ENCODE measurements at places on chromosomes 6 and 20.

DNA sequence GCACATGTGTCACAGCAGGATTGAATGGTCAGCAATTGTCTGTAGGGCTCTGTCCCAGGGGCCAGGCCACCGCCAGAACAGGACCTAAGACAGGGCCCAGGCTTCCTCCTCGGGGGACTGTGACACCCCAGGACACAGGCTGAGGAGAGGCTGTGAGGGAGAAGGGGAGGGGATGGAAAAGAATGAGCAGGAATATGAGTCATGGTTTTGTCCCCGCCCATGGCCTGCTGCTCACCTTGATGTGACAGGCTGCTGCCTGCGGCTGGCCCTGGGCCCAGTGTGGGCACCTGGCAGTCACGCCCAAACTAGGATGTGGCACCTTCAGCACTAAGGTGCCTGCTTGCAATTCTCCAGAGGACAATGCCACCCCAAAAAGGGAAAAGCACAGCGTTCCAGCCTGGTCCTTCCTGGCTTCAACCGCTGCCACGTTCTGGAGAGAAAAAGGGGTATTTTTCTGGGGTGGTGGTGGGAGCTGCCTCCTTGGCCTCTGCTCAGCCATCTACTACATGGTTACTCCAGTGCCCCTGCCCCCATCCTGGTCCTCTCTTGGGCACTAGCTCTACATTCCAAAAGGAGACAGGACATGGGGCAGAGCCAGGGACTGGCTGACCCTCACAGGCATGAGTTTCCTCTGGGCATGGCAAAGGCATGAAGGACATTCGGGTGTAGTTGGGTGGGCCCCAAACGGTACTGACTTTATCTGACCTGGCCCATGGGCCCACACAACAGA is 93.4 kb downstream of the SLC22A23 start:
- DNase-seq = no peak

DNA sequence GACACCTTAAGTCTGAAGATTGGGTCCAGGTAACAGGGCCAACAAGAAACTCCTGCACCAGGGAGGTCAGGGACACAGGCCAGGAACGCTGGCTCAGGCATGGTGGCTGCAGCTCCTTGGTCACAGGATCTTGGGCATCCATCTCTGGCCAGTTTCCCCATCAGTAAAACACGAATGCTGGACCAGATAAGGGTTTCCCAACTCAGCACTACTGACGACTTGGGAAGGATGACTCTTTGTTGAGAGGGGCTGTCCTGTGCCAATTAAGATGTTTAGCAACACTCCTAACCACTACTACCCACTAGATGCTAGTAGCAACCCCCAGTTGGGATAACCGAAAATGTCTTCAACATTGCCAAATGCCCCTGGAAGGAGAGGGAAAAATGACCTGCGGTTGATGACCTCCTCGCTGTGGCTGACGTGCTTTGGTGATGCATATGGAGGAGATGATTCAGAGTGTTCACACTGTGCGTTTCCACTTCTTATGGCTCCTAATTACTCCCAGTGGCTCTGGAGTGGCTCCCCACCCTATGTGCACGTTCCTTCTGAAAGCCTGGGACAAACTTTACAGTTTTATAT is 261.9 kb downstream of the CDH26 start:
- DNase-seq = no peak

- DNase-seq = no peak
These were observed 113.9 kb downstream of the SLC22A3 start for GRCh38 chr6:160462116-160462515.

GRCh38 chr6:51901766-51902764 is 185.3 kb downstream of the PKHD1 start:
- no peak for DNase-seq

GRCh38 chr6:90098627-90099026 is 198.0 kb downstream of the BACH2 start:
- peak; percentile 38 for DNase-seq

GRCh38 chr6:26307850-26308249 is 57.1 kb upstream of the BTN3A2 start:
- no peak for DNase-seq

All from left cardiac atrium (tissue), 4 donors.